ENCODE measurements at places on chromosomes 7 and 10.

- no peak for DNase-seq
These were observed 506.8 kb upstream of the AUTS2 start for GRCh38 chr7:69091521-69091920.

DNA sequence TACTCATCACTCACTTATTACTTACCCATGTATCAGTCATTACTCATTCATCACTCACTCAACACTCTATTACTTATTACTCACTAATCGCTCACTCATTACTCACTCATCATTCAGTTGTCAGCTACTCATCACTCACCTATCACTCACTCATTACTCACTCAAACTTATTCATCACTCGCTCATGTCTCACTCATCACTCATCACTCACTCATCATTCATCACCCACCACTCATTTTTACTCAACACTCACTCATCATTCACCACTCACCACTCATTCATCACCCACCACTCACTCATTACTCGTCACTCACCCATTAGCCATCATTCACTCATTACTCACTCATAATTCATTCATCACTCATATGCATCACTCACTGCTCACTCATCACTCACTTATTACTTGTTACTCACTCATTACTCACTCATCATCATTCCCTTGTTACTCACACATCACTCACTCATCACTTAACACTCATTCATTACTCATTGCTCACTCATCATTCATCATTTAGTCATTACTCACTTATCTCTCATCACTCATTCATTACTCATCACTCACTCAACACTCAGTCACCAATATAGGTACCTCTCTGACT lies 237.9 kb downstream of the ADARB2 start:
- no peak for DNase-seq

GRCh38 chr10:116007256-116007891 lies 265.6 kb downstream of the GFRA1 start:
- DNase-seq, result no peak

- DNase-seq, result peak; percentile 75
These were observed 29.6 kb downstream of the STAM start for GRCh38 chr10:17673471-17674061.

DNA sequence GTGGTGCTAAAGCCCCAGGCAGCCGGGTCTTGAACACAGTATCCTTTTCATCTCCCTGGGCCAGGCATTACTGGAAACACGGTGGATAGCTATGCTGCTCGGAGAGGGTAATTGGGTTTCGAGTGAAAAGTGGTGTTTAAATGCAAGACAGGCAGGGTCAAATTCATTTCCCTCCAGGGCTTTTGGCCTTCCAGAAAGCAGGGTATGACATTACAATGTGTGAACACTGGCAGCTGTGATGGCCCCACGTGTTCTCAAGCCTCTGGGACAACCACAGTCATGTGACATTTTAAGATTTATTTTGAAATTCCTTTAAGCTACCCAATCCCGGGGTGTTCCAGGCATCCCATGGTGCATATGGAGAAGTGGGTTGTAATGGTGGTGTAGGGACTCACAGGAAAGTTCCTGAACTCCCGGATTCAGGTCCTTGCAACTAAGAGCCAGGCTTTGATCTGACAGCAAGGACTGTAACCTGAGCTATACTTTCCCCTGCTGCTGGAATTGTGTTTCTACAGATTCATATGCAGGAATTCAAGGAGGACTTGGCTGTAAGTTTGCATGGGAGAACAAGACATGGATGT lies 46.8 kb downstream of the INSYN2A start:
- DNase-seq, result peak; percentile 15

DNA sequence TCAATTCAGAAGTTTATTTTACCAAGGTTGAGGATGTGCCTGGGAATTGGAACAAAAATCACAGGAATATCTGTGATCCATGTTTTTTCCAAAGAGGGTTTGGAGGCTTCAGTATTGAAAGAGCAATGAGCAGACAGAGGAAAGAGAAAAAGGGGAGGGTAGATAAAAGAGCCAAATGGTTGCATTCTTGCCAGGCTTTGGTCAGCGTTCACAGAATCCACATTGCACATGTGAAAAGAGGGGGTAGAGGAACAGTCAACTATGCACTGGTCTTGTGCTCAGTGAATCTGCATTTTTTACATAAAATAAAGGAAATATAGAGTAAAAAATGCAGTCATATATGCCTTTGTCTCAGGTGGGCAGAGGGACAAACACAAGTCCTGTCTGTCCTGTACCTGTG lies 20.6 kb upstream of the ERCC6 start:
- DNase-seq, result no peak

DNA sequence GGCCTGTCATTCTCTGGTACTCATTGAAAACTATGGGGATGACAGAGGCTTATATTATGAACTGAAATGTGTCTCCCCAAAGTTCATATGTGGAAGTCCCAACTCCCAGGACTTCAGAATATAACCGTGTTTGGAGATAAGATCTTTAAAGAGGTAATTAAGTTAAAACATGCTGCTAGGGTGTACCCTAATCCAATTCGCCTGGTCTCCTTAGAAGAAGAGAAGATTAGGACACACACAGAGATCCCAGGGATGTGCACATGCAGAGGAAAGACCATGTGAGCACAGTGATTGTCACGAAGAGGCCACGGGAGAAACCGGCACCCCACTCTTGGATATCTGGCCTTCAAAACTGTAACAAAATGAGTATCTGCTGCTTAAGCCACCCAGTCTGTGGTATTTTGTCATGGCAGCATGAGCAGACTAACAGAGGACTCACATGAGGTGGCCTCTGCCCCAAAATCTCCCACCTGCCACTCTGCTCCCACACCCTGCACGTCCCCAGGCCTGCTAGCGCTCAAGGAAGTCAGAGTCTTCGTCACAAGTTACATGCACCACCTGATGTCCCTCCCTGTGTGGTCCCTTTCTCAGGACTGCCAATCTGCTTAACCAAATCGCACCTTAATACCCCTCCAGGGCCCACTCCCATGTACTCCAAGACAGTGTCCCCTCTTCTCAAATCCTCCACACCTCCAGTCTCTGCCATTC lies 26.8 kb downstream of the PLAC9 start:
- DNase-seq, result no peak

DNA sequence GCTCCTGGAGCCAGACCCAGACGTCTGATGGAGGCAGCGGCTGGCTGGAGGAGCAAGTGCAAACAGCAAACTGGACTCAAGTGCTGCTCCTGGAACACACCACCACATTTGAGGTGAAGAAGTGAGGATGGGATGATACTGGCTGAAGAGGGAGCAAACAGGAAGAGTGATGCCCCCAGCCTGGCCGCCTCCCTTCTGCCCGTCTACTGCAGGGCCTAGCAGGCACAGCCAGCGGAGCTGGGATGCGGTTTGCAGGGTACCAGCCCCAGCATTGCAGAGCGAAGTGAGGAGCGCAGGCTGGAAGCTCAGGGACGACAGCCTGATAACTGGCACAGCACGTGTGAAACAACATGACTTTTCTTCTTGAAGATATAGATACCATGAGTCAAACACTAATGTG lies 111.8 kb upstream of the ZNF32 start:
- DNase-seq, result no peak

Data from smooth muscle cell of the brain vasculature (primary cell).